ENCODE measurements at places on chromosomes 12 and 14.

DNA sequence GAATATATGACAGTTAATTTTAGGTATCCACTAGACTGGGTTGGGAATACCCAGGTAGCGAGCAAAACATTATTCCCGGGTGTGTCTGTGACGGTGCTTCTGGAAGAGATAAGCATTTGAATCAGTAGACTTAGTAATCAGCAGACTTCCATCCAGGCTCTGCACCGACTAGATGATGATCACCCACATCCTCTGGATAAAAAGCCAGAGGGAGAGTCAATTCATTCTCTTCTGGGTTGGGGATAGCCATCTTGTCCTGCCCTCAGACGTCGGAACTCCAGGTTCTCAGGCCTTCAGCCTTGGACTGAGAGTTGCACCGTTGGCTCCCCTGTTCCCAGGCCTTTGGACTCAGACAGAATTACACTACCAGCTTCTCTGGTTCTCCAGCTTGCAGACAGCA is 168.0 kb downstream of the PHLDA1 start:
- no peak for DNase-seq

GRCh38 chr14:89131004-89131750 is 285.9 kb downstream of the FOXN3 start:
- DNase-seq = no peak

GRCh38 chr14:68513838-68514607 is 278.8 kb downstream of the ZFP36L1 start:
- DNase-seq = no peak

- no peak for DNase-seq
Observed at GRCh38 chr12:92357584-92358261, 212.1 kb upstream of the BTG1 start.

DNA sequence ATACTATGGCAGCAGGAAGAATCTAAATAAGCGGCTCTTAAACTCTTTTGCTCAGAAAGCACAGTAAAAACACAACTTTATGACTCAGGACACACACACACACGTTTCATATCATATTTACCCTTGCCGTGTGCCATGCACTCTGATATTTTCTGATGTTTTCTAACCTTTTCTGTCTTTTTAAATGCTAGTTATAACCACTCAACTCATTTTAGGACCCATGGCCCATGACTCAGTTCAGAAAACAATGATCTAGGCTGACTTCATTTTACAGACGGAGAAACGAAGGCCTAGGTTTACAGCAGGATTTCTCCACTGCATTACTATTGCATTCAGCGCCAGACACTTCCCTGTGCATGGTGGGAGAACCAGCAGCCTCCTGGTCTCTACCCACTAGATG is 9.1 kb downstream of the VWF start:
- DNase-seq = no peak

DNA sequence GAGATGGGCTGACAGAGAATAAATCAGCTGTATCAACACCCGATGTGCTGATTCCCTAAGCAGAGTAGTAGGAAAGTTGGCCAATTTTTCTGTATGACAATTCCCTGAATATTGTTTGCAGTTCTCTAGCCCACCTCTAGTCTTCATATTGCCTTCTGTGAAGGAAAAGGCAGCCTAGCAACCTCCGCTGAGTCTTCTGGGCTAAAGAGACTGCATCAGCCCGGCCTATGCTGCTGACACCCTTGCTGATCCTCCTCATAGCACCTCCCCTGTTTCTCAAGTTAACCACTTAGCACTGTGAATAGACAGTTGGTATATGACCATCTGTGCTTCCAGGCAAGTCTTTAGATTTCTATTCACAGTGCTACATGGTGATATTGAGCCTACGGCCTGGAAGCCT is 161.1 kb upstream of the EGLN3 start:
- DNase-seq = no peak

- no peak for DNase-seq
Observed at GRCh38 chr12:102479099-102479885, 1.1 kb downstream of the IGF1 start.

GRCh38 chr12:101748907-101749306 is 9.6 kb upstream of the SYCP3 start:
- DNase-seq = no peak

DNA sequence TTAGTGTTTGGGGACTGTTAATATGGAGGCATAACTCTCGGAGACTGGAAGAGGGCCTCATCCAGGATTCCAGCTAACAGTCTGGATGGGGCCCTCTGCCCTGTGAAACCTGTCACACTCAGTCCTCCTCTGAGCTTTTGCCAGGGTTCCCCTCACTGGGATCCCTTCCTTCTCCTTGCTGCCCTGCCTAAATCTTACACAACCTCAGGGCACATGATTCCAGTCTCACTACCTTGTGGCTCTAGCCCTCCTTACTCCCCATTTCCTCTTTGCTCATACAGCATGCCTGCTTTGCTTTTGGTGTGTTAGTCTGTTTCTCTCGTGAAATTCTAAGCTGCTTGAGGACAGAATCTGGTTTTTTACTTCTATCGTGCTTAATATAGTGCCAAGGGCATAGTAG is 942 bp upstream of the GSG1 start:
- no peak for DNase-seq

DNA sequence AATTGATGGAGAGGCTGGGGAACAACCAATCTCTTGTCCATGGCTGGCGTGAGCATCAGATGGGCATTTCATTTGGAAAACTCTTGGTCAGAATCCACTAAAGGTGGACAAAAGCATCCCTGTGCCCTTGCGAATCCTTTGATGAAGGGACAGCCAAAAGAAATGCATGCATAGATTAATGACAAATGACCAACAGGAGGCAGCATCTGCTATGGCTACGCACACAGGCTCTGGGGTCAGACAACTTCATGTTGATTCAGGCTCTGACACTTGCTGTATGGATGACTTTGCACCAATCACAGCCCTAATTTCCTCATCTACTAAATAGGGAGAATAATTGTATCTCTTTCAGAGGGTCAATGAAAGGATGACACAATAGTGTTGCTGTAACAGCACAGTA is 117.5 kb downstream of the ASCL4 start:
- DNase-seq = no peak

GRCh38 chr12:97177481-97177880 is 270.4 kb downstream of the NEDD1 start:
- no peak for DNase-seq

- peak; percentile 52 for DNase-seq
Observed at GRCh38 chr12:53220694-53221202, 11.3 kb downstream of the RARG start.

DNA sequence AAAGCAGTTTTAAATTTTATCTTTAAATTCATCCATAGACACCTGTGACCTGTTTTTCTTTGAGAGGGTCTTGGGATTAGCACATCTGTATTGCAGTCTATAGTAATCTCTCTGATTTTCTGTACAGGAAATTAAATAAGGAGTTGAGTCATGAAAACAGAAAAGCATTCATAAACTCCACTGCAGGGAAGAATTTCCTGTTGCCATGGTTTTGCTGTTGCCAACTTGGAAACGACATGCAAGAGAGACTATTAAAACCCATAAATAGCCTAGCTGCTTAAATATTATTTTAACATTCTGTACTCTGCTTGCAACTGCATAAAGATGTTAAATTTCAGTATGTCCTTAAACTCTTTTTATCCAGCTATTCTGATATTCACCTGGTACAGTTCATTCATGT is 281.0 kb upstream of the RGS6 start:
- DNase-seq = no peak

- DNase-seq = no peak
Observed at GRCh38 chr14:21524575-21525490, 1.3 kb downstream of the SALL2 start.

DNA sequence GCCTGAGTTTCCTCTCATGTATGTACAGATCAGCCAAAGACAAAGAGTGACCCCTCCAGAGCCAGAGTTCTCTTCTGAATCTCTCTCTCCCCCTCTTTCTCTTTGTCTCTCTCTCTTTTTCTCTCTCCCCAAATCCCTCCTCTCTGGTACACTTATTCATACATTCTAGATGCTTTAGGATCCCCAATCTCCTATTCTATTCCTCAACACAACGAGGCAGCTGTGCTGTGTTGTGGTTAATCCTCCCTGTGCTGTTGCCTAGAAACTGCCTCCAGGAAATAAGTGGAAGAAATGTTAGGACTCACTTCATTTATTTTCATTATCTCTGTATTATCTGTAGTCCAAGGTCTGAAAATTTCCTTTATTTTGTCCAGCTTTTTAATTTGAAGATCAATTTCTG is 350.5 kb upstream of the OR4E1 start:
- DNase-seq = no peak

DNA sequence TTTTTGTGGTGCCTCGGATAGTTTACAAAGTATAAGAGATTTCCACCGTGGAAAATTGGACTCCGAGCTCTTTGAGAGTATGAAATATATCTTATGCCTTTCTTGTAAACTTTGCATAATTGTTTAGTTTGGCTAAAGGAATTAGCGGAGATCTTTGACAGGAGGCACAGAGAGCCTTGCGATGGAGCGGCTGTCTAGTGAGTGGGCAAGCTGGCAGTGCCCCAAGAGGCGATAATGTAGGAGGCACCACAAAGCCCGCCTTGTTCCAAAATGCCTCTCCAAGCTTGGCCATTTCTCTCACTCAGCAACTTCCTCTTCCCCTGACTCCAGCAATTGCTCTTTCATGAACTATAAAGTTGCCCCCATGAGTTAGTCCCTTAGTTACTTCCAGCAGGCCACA is 270.1 kb upstream of the PRICKLE1 start:
- DNase-seq = no peak

- DNase-seq = no peak
Observed at GRCh38 chr14:94571950-94572349, 9.3 kb upstream of the SERPINA5 start.

DNA sequence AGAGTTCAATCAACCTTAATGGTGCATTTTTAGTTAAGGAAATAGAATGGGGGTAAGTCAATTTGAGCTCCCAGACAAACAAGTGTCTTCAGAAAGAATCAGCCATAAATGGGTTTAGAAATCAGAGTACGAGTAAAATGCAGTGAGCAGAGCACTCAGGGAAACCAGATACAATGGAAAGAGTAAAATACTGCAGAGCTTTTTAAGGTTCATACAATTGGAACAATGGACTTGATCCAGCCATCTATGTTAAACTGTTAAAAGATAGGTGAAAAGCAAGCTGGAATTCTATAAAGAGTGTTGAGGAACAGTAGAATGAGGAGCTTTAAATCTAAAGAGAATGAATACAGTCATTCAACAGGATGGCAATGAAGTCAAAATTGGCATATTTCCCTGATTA is 23.8 kb upstream of the PCNX4 start:
- DNase-seq = no peak

GRCh38 chr12:29695026-29695425 is 88.7 kb downstream of the TMTC1 start:
- no peak for DNase-seq

- no peak for DNase-seq
Observed at GRCh38 chr12:59619461-59620240, 23.8 kb downstream of the SLC16A7 start.

- no peak for DNase-seq
Observed at GRCh38 chr12:116093915-116094314, 183.6 kb downstream of the MED13L start.

GRCh38 chr12:53227836-53228235 is 4.2 kb downstream of the RARG start:
- DNase-seq = no peak

Data from central memory CD8-positive, alpha-beta T cell (primary cell).